SW 1271 (cell line): ENCODE measurements at places on chromosomes 5 and 9.

DNA sequence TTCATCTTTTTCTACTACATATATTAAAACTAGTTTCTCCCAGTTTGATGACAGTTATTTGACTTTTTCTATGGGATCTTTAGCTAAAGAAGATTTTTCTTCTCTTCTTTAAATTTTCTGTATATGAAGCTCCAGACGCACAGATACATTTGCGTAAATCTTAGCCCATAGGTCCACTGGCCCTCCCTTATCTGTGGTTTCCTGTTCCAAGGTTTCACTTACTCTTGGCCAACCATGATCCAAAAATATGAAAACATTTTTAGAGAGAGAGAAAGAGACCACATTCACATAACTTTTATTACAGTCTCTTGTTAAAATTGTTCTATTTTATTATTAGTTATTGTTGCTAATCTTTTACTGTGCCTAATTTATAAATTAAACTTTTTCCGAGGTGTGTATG, 270.2 kb upstream of the DAPK1 start:
- no peak for DNase-seq

- DNase-seq: no peak
Observed at GRCh38 chr5:151694035-151694485, 7.3 kb upstream of the SPARC start.

DNA sequence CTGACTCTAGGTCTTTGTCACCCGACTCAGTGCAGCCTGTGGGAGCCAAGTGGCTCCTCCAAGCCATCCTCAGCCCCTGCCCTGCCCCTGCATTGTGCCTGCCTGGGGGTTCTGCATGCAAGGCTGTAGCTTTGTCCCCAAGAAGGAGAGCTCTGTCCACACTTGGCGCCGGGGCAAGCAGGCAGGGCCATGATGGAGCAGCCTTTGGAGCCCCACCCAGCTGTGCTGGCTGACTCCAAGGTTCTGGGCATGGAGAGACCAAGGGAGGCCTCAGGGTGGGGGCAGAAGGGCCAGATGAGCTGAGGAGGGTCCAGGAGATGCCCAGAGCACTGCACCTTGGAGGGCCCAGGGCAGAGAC, 226.2 kb downstream of the CACNA1B start:
- no peak for DNase-seq

DNA sequence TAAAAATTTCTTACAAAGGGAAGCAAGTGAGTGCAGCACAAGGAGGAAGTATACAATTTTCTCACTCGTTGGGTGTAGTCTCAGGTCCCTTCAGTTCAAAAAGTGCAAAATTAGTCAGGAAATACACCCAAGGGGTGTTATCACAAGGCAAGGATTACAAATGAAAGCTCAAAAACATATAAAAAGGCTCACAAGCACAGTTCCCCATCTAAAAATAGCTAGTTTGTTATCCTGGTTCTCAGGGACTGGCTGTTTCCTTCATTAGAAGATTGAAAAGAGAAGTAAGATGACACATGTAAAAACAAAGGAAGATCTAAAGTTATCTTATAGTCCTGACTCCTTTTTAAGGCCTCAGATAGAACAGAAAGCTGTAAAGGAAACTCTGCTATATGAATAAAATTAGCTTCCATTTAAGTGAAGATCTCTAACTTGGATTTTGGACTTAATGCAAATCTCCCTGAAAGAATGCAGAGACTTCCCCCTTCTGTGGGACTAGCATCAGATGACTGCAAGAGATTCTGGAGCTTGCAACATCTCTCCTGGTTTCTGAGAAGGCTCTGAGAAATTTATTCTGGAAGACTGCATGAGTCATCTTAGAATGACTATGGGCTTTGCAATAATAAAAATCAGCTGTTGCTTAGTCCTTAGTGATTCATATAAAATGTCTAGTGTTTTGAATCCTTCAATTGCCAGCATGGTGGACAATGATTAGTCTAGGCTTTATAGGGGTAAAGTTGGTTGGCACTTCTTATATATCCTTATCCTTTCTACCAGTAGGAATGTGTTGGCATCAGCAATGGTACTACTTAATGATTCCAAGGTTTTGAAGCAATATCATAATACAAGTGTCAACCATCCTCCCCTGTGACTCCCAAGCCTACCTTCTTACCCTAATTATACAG, 25.4 kb downstream of the DAB2 start:
- DNase-seq: peak; percentile 84

- DNase-seq: no peak
Observed at GRCh38 chr5:1226839-1227581, 1.8 kb downstream of the SLC6A18 start.
